ENCODE measurements at places on chromosomes 6 and 20.

DNA sequence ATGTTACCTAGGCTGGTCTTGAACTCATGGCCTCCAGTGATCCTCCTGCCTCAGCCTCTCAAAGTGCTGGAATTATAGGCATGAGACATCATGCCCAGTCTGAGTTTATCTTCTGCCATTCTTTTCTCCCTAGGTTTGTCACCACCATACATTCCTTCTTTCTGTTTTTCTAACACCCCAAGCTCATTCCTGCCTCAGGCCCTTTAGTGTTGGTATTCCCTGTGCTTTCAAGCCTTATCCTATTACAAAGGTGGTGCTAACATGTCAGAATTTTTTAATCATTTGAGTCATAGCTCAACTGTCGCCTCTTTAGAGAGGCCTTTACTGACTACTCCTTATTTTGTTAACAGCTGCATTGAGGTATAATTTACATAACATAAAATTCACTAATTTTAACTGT, 221.1 kb upstream of the PRSS16 start:
- no peak for DNase-seq

DNA sequence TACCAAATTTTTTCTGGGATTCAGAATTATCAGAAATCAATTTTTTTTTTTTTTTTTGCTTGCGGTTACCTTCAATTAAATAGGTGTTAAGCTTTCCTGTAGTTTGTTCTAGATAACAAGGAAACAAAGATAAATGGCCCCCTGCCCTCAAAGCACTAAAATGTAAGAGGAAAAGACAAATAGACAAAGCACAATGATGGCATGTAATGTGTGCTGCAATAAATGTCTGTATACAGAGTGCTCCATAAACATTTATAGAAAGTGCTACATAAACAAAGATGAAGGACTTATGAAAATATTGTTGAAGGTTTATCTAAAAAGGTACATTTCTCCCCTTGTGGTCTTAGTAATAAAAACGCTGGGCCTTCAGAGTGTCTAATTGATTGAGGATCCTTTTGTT, 384.6 kb downstream of the PKHD1 start:
- DNase-seq = no peak

- no peak for DNase-seq
Measured at GRCh38 chr6:52726193-52726542, 37.1 kb downstream of the GSTA2 start.

DNA sequence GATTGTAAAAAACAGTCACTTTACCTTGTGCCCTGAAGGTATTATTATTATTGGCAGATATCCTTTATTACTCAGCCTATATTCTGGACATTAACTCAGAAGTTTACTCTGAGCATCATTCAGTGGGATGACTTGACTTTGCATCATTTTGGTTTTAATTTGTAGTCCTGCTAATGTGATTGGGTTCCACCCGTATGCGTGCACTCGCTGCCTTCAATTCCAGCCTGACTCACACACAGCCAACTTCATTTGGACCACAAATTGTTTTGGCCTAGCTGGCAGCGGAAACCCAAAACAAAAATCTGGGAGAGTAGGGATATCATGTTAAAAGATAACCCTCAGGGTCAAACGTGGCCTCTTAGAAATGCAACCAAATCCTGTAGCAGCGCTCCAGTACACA, 704.4 kb upstream of the SLC35B3 start:
- DNase-seq = no peak

GRCh38 chr6:117906958-117907600, at the start of gene SLC35F1:
TSS of gene SLC35F1 (plus strand) at chr6:117907264.
- DNase-seq = no peak

- DNase-seq = no peak
Measured at GRCh38 chr6:31814677-31815024, 432 bp downstream of the HSPA1L start.

DNA sequence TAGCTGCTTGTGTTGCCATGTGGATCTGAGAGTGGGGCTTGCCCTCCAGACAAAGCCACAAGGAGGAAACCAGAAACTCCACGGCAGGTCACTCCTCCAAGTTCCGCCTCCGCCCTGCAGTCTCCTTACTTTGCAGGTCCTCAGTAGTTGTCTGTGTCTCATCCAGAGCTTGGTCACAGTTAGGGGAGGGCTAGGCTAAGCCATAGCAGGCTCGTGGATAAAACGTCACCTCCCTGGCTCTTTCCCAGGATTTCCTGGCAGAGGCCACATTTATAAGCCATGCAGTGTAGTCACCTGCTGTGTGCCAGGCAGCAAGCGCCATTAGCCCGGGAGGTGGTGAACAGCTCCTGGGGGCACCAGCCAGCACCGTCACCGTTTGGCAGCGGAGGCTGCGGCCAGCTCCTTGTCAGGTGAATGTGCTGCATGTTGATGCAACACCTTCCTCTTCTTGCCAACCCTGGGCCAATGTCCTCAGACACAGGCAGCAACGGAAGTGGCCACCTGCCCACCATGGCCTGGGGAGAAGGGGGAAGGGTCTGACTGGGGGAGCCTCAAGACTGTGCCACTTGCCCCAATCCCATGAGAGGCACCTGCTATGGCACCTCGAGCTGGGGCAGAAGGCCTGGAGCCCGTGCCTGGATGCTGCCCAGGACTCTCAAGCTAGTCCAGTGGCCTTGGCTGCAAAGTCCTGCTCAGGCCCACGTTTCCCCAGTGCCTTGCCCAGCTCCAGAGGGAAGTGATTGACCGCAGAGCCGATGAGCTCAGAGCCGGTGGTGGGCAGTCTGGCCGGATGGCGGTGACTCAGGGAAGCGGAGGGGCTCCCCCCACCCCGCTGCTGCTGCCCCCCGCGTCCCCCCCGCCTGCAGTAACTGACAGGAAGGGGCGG, 39.0 kb upstream of the SLCO4A1 start:
- DNase-seq = no peak

DNA sequence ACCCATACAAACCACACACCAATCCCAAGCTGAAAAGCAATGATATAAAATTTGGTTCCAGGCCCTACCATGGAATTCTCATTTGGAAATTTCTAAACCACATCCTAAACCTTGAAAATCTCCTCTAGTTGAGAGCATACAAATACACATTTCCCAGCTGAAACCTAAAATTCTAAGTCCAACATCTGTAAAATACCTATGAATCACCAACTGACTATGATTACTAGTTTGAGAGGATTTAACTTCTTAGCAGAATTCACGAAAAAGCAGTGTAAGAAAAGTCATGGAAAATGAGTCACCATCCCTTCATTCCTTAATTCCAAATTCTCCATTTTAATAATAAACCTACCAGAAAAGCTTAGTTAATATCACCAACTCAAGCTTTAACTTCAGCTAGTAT, 15.4 kb downstream of the RANBP9 start:
- DNase-seq = no peak
